CD4-positive, alpha-beta T cell treated with Interleukin-21 for 1 hour (primary cell): ENCODE measurements at places on chromosomes 11 and 22.

DNA sequence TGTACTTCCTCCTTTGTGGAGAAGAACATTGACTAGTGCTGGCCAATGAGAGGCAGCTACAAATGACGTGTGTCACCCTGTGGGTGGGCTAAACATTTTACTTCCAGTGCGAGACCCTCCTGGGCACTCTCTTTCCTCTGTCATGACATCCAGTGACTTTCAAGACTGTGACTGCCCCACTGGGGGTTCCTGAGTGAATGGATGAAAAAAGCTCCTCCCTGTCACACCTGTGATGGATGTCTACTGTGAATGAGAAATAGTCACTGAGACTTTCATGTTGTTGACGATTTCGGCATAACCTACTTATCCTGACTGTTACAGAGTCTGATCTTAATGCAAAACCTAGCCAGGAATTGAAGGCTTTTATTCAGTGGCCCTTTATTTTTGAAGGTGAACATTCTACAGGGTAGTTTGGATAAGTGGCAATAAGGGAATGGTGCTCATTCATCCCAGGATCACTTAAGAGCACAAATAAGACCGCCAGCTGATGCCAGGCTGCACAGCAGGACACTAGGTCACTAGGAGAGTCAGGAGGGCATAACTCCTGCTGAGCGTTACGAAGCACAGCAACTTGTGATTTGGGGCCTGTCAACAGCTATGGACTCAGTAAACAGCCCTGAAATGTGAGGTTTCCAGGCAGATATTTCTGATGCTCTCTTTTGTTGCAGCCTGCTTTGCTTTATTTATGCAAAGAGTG lies 636.6 kb downstream of the NTM start:
- DNase-seq = no peak

- no peak for DNase-seq
Measured at GRCh38 chr22:37782340-37783168, 25.2 kb upstream of the GCAT start.

- DNase-seq = peak; percentile 7
Measured at GRCh38 chr11:134449713-134450112, 37.7 kb upstream of the B3GAT1 start.

DNA sequence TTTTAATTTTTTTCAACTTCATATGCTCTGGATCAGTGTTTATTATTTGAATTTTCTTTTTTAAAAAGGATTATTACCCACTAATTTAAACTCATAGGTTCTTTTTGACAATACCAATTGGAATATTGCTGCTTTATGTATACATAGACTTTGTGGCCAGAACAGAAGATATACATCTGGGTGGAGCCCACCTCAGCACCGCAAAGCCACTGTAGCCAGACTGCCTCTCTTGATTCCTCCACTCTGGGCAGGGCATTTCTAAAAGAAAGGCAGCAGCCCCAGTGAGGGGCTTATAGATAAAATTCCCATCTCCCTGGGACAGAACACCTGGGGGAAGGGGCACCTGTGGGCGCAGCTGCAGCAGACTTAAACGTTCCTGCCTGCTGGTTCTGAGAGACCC lies 10.6 kb upstream of the C11orf58 start:
- DNase-seq = no peak

- no peak for DNase-seq
Measured at GRCh38 chr11:19445771-19446170, 205.0 kb upstream of the E2F8 start.
